ENCODE measurements at places on chromosomes 3 and 15.

DNA sequence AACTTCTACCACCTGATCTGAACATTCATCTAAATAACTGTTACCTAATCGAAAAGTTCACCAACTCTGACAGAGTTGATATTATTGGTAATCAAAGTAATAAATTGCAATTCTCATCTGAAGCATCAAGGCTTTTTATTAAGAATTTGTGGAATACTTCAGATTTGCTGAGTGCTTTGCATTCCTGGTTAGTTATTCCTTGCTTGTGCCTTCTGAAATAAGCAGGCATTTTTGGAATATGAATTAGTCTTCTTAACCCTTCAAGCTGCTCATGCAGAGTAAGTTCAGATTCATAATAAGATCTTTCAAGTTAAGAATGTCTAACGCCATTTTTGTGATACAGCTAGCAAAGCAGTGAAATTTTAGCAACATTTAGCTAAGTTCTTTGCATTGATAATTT lies 188.5 kb downstream of the ALCAM start:
- no peak for DNase-seq

DNA sequence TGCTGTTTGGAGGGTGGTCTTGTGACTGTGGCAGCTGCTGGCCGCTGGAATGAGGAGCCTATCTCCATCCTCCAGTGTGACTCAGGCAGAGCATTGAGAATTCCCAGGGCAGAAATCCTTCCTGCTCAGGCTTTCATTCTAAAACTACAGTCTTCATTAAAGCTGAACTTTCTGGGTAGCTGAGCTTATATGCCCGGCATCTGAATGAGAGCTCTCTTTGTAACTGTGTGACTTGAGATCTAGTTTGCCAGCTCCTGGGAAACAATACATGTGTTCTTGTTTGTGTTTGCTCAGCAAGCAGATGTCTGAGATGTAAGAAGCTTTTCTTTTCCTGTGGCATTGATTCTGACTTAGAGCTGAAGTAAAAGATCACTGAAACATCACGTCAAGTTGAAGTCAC lies 22.4 kb downstream of the RLBP1 start:
- no peak for DNase-seq

DNA sequence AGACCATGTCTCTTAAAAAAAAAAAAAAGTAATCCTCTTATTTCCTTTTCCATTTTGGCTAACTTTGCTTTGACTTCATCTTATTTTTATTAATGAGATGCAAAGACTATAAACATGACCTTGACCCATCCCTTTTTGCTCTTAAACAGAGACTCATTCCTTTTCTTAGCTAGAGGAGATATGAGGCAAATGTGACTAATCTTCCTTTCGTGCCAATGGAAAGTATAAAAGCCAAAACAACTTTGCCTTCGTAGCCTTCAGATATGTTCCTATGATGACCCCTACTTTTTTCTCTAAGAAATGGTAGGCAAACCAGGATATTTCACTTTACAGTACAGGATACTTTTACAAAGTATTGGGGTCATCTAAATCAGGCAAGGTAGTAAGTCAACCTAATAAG lies 36.9 kb upstream of the GOLGB1 start:
- DNase-seq = no peak

DNA sequence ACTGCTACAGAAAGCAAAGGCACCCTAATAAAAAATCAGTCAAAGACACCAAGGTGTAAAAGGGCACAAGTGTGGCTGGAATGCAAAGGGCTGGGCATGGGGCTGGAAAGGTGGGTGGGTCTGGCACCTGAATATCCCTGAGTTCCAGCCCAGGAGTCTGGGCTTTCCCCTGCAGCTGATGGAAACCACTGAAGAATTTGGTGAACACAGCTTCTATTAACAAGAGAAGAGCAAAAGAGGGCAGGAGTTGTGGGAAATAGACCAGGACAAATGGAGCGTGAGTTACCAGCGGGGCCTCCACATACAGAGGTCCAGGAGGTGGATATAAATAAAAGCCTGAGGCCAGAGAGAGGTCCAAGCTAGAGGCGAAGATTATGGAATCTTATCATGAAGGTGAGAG lies 45.1 kb upstream of the TPM1 start:
- no peak for DNase-seq

DNA sequence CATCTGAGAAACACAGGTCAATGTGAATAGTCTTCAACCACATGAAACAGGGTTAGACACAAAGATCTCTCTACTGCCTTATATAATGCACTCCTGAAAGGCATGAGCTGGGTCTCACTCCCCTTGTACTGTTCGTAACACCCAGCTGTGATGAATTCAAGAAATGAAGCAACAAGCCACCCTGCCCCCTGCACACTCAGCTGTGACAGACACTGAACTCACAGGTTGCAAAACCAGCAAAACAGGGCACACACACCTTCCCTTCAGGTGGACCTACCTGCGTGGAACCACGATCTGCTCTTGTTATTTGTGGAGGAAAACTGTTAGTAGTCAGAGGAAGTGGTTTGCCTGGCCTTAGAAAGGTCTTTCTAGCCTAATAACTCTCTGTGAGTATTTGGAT lies 64.5 kb downstream of the CERS3 start:
- no peak for DNase-seq

DNA sequence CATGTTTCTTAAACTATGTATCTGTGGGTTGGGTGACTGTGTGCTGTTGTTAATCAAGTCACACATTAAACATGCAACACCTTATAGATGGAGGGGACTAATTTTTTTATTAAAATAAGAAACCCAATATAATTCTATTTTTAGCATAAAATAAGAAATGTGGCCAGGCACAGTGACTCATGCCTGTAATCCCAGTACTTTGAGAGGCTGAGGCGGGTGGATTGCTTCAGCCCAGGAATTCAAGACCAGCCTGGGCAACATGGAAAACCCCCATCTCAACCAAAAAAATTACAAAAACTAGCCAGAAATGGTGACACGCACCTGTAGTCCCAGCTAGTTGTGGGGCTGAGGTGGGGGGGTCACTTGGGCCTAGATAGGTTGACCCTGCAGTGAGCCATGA lies 1021.0 kb downstream of the EPHA3 start:
- DNase-seq = no peak

GRCh38 chr15:90774731-90775514 lies 57.8 kb downstream of the BLM start:
- DNase-seq = no peak

DNA sequence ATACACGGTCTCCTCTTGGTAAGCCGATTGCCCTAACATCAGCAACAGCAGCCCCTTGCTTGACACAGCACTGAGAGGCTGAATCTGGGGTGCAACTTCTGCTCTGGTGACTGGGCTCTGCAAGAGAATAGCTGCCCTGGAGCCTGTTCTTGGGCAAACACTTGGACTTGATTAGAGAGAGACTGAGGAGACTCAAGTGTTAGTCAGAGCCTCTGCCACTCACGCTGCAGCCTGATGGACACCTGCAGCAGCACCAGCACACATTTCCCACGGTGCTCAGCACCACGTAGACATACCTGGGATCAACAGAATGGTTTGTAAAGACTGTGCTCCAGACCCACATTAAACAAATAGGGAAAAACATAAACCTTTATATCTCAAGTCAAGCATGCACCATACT lies 35.8 kb upstream of the UMPS start:
- no peak for DNase-seq

- no peak for DNase-seq
These were observed 90.1 kb downstream of the IGF2BP2 start for GRCh38 chr3:185734725-185735096.

DNA sequence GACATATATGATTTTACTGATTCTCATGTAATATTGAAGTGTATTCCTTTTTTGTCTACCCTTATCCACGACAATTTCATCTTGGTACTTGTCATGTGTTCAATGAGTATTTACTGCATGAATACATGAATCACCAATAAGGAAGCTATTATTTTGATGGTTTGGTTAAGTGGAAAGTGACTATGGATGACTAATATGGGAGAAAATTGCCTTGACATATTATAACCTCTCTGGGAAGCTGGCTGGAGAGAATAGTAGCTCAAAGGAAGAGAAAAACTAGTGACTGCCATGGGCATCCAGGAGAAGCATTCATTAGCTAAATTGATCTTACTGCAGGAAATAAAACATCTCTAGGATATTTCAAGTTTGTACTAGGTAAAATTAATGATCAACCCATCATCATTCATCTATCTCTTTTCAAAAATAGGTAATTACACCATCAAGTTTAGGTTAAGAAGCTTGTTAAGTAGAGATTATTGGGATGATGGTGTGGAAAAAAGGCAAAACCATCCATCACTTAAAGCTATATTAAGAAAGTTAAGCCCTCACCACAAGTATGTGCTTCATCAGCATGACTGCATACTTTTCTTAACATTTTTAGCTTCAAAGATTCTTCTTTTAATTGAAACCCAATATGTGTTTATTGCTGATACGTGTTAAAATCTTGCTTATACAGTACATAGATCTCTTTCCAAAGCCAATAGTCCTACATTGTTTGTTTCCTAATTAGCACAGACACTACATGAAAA lies 455.2 kb upstream of the ARPP21 start:
- DNase-seq = no peak

DNA sequence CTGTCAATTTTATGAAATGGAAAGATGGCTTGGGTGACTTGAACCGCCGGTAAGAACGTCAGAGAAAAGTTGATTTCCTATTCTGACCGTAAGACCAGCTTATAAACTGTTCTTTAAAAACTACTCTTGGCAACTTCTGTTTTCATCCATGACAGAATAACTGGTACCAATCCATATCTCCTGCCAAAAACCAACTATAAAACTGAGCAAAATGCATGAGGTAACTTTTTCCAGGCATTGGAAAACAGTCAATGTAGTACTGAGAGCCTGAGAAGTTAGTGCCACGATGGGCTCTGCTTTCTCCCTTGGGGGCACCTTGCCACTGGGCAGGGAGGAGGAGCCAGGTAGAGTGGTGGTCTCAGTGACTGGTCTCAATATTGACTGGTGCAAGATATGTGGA lies 615.2 kb upstream of the TBL1XR1 start:
- DNase-seq = no peak

DNA sequence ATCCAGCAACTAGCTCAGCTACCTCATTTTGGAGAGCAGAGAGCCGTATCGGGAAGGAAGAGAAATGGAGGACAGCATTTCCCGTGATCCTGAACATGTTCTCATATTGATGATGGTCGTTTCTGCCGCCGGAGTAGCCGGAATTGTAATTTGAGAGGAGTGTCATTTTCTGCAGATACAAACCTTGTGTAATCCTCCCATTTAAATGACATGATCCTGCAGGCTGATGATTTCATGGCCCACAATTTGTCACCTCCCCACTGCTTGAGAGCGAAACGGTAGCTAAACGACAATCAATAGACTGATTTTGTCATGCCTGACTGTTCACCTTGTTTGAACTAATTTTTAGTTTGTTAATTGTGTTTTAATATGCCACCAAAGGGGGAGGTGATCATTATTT lies 126.5 kb upstream of the CNTN6 start:
- no peak for DNase-seq

DNA sequence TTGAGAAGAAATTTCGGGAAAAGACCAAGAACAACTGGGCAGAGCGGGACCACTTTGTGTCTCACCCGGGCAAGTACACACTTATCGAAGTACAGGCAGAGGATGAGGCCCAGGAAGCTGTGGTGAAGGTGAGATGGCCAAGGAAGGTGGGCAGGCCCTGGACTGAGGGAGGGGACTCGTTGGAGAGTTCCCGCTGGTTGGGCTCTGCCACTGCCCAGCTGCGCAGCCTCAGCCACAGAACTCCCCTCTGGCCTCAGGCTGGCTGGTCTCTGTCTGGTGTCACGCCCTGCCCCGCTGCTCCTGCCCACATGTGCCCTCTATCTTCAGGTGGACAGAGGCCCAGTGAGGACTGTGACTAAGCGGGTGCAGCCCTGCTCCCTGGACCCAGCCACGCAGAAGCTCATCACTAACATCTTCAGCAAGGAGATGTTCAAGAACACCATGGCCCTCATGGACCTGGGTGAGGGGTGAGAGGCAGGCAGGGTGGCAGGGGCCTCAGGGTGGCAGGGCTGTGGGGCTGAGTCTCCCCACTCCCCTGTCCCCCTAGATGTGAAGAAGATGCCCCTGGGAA lies 2.4 kb downstream of the PARP3 start:
- DNase-seq = no peak

GRCh38 chr3:123876858-123877257 lies 7.3 kb downstream of the MYLK start:
- DNase-seq = no peak

DNA sequence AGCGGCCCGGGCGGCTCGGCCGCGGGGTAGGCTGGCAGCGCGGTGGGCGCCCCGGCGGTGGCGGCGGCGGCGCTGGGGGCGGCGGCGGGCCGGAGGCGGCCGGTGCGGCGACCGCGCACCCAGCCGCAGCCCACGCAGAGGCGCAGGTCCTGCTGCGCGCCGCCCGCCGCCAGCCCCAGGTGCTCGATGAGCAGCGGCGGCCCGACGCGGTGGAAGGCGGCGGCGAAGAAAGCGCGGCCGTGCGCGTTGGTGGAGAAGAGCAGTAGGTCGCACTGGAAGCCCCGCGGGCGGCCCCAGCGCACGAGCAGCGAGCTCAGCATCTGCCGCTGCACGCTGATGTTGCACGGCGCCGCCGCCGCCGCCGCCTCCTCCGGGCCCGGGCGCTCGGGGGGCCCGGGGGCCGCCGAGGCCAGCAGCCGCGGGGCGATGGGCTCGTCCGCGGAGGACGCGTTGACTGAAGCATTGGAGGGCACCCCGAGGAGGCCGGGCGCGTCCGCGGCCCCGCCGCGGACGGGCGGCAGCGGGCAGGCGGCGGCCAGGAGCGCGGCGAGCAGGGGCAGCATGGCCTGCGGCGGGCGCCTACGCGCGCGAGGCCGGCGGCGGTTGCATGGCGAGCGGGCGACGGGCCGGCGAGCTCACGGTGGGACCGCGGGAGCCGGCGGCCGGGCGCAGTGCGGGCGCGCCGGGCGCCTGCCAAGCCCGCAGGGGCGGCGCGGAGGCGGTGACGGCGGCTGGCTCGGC lies 452 bp downstream of the TMEM158 start:
- DNase-seq = peak; percentile 14

DNA sequence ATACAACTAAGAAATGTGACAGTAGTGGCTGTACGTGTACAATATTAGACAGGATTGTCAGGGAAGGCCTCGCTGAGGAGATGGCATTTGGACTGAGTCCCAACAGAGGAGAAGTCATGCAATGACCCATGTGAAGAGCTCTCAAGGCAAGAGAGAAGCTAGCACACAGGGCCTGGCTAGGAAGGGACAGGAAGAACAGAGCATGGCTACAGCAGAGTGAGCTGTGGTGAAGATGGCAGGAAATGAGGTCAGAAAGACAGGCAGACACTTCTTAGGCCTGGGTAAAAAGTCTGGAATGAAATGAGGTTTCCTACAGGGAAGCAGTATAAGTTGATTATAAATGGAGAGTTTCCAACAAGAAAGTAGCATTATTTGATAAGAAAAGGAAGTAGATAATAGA lies 33.2 kb upstream of the LEKR1 start:
- no peak for DNase-seq

GRCh38 chr3:58572013-58572633 lies 5.1 kb downstream of the FAM107A start:
- no peak for DNase-seq

- no peak for DNase-seq
These were observed 73.9 kb downstream of the CPN2 start for GRCh38 chr3:194277104-194277785.

DNA sequence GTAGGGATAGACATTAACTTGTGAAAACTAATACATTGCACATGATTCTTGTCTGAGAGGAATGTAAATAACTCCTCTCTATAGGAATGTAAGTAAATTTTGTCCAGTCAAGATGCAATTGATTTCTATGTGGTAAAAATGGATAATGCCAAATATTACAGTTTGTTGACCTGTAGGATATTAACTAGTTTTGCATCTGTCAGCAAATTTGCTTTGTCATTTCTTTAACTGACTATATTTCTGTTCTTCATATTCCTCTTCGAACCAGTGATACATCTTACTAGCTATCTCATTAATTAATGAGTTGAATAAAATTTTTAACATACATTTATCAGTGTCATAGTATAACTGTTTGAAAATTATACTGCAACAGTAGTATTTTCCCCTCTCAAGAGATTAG lies 80.4 kb downstream of the EDEM1 start:
- no peak for DNase-seq
